Activated naive CD4-positive, alpha-beta T cell (primary cell): ENCODE measurements at places on chromosomes 7 and 10.

GRCh38 chr10:69901022-69901421 lies 99.3 kb downstream of the COL13A1 start:
- DNase-seq = no peak

DNA sequence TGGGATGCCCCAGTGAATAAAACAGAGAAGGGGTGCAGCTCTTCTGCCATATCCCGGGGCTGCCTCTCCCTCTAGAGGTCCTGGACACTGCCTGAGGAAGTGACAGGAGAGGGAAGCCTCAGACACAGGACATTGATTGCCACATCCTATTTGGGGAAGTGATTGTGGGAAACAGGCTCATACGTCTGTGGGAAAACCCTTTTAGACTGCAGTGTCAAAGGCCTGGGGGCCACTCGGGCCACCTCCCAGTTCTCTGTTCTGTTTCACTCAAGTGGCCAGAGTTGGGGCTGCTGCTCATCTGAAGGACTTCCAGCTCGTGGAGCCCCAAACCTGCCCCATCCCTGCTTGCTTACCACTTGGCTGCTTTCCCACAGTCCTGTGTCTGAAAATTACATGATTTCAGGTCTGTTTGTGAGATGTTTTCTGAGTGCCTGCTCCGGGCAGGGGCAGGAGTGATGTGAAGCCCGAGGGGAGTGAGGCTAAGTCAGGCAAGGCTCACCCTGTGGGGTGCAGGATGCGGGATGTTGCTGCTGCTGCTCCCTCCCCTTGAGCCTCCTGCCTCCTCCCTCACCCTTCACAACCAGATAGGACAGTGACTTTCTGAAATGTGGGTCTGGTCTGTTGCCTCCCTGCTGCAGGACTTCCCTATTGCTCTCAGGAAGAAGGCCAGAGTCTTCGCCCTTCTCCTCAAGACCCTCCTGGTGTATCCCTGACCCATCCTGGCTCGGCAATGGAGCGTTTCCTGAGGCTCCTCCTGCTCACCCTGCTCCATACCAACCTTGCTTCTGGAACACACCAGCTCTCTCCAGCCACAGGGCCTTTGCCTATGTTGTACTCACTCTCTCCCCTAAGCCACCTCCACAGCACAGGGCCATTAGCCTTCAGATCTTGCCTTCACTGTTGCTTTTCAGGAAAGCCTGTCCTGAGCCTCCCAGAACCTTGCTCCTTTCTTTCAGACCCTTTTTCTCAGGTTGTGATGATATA lies 58.4 kb downstream of the NEURL1 start:
- no peak for DNase-seq

- no peak for DNase-seq
Observed at GRCh38 chr7:33921216-33921938, 16.0 kb downstream of the BMPER start.

- DNase-seq = no peak
Observed at GRCh38 chr7:133290676-133291333, 37.9 kb downstream of the EXOC4 start.

DNA sequence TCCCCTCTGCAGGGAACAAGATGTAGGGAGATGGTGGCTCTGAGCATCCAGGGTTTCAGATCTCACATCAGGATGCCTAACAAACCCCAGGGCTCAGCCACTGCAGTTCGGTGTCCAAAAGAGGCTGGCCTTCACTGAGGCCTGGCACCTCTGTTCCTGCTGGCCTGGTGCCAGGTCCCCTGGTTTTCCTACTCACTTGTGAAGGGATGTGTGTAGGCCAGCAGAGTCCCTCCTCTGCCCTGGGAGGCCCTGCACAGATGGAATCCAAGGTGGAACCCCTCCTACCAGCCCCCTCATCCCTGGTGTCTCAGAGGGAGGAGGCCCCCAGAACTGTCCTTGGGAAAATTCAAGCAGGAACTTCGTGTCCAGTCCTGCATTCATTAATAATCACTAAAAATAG lies 260.6 kb downstream of the CCSER2 start:
- DNase-seq = no peak

DNA sequence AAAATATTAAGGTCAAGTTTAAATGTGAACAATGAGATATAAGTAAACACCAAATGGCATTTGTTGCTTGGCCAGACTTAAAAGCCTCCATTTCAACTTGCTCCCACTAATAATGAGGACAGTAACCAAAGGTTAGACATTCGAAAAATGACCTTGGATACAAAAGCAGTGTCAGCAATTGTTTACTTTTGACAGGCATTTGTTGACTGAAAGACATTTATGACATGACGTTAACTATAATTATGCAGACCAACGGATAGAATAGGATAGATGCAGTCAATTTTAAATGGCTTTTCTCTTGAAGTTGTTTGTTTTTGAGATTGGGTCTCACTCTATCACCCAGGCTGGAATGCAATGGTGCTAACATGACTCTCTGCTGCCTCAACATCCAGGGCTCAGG lies 6.3 kb upstream of the WNT16 start:
- DNase-seq = no peak

DNA sequence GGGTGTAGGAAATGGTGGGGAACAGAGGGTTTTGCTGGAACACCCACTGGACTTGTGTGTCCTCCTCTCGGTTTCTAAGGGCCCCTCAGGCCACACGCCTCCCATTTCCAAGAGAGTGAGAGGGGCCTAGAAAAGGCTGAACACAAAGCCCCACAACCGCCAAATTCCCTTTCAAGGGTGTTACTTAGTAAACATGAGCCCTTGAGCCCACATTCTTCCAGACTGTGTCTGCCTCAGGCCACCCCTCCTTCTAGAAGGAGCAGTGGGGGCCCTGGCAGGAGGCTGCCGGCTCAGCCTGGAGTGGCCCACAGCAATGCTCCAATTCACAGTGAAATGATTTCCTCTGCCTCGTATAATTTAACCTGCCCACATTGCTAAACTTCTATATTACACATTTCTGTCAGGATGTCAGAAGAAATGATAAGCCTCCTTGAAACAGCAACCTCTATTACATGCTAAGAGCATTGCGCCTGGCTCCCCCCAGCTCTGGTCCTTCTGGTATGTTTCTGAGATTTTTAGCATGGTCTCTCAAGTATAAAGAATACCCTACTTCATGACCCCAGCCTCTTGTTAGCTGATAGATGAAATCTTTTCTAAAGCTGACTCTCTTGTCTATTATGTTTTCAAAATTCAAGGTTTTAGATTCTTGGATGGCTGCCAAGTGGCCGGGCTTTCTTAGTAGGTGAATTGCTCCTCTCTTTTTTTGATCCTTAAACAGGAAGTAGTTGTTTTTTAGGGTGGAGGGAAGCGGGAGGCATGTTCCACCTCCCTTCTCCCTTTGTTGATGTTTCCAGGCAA lies 673.9 kb upstream of the GALNT17 start:
- DNase-seq = no peak

DNA sequence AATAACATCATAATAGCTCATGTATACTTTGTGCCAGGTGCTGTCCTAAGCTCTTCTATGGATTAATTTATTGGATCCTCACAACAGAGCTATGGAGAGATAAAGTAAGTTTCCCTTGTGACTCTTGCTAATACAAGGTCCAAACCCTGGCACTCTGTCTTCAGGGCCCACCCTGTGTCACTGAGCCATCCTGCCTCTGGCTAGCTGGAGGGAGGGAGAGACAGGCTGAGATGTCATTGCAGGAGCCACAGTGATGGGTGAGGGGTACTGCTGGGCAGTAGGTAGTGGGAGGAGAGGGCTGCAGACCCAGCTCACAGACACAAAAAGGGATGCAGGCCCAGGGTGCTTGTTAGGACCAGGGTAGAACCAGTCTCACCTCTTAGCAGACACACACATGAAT lies 16.9 kb downstream of the GCK start:
- no peak for DNase-seq

- DNase-seq = no peak
Observed at GRCh38 chr10:21514129-21514817, 11.2 kb downstream of the SKIDA1 start.

- no peak for DNase-seq
Observed at GRCh38 chr10:110522365-110522988, 24.8 kb downstream of the DUSP5 start.

- DNase-seq = no peak
Observed at GRCh38 chr7:137342828-137343261, 688 bp downstream of the PTN start.

DNA sequence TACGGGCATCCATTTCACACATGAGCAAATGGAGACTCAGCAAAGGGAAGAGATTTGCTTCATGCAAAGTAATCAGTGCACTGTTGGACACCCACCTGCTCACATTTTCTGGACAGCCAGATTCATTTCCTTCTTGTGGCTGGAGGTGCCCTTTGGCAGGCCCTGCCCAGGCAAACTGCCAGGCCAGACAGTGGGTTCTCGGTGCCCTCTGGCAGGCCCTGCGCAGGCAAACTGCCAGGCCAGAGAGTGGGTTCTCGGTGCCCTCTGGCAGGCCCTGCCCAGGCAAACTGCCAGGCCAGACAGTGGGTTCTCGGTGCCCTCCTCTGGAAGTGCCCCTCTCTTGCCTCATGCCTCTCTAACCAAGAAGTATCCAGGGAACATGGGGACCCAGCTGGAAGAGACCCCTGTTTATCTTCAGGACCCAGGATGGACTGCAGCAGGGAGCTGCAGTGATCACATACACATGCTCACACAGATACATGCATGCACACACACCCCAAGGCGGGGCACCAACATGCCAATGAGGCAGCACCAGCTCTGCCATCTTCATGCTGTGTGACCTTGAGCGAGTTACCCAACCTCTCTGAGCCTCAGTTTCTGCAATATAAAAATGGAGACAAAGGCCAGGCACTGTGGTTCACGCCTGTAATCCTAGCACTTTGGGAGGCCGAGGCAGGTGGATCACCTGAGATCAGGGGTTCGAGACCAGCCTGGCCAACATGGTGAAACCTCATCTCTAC lies 67.1 kb downstream of the OAT start:
- no peak for DNase-seq

DNA sequence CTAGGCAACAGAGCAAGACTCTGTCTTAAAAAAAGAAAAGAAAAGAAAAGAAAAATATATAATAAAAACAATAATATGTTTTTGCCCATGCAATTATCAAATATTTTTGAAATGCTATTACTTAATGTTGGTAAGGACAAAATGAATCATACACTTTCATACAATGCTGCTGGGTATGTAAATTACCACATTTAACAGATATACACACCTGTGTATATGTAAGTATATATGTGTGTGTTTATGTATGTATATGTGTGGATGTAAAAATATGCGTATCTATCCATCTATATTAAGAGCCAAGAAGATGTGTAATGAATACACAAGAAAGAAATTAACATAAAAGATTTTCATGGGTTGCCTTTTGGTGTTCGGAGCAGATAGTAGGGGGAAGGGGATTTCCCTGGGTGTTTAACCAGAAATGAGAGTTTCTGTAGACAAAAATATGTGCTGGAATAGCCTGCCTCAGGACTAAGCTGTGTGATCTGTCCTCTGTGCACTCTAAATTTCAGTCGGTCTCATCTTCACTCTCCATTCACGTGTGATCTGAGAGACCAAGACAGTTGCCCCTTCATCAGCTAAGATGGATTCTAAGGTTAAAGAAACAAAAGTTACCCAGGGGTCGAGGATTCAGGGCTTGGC lies 61.2 kb downstream of the PRKCQ start:
- no peak for DNase-seq

DNA sequence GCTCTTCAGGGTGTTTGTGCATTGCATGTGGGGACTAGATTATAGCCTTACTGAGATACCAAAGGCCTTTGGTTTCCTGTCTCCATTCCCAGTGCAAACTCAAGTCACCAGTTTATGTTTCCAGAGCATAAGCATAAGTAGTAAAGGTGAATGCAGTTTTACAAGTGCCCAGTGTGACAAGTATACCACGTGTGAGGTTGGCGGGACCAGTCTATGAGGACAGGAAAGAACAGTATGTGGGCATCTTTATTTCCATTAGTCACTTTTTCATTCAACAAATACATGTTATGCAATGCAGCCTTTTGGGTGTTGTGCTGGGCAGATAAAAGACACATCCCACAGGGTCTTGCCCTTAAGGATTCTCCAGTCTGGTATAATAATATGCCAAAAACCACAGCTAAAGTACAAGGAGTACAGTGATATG lies 146.5 kb downstream of the ARID5B start:
- DNase-seq = no peak

DNA sequence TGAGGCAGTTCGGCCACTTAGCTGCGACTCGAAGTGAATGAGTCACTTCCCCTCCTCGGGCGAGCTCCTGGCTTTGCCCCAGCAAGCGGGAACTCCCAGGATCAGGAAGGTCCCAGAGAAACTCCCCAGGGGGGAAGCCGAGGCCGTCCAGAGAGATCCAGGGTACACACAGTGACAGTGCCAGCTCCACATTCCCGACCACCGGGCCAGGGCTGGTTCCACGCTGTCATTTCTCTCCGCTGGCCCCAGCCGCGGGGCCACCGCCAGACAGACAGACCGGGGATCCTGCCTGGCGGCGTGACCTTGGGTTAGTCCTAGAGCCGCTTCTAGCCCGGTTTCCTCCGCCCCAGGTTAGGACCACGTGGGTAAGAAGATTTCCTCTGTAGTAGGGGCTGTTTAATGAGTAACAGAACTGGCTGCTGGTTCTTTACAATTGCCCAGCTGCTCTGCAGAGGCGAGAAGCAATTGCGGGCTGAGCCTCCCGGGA lies 463 bp upstream of the UPP1 start:
- DNase-seq = no peak

DNA sequence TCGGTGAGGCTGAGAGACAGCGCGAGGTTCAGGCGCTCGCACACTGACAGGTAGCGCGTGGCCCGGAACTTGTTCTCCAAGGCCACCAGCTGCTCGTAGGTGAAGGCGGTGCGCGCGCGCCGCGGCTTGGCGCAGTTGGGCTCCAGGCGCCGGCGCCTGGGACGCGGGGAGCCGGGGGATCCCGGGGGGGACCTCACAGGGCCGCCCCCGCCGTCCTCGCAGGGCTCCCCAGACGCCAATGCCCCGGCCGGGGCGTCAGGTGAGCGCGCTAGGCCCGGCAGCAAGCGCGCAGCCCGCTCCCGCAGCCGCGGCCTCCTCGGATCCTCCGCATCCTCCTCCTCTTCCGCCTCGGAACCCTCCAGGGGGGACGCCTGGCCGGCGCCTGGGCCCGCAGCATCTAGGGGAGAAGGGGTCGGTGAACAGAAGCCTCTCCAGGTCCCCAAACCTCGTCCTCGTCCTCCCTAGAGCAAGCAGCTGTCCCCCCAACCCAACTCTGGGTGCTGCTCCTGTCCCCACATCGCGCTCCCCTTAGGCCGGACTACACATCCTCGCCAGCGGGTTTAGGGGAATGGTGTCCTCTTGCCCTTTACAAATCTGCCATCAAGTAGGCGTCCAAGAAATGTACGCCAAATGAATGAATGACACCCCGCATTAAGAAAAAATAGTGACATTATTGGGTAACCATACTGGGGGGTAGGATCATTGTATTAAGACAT lies 1.9 kb downstream of the NKX1-2 start:
- DNase-seq = no peak

- no peak for DNase-seq
Observed at GRCh38 chr7:1433128-1433920, 25.9 kb downstream of the MICALL2 start.
